ENCODE measurements at places on chromosomes 2 and 18. TPM values are rescaled to one million over a fixed set of nuclear protein-coding genes. Genes with fewer than 3 reads are reported as not detected.

- DNase-seq, result no peak
These were observed 54.5 kb downstream of the COL6A3 start for GRCh38 chr2:237359518-237359840.

- DNase-seq, result no peak
These were observed 27.2 kb upstream of the COBLL1 start for GRCh38 chr2:164868563-164869419.

DNA sequence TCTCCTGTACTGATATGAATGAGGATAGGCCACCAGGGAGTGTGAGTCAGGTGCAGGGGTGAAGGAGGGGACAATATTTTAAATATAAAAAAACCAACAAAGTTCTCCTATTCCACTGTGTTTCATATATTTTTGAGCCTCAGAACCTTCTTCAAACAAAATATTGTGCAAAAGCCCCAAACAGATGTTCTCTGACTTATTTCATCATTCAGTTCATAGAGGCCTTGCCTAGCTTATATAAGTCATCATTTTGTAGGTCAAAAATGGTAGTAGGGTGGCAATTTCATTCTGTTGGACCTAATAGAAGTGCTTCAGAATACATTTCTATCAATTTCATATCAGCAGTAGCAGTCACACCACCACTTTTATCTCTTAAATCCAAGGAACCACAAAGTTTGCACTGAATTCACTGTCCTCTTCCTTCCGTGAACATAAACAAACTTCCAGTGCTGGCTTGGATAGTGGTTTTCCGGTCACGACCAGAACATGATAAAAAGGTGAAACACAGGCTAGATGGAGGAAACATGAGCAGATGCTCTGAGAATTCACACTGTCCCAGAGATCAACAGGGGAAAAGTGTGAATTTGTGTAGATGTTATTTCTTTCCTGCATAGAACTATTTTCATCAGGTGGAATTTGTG is 99.1 kb downstream of the EN1 start:
- no peak for DNase-seq

DNA sequence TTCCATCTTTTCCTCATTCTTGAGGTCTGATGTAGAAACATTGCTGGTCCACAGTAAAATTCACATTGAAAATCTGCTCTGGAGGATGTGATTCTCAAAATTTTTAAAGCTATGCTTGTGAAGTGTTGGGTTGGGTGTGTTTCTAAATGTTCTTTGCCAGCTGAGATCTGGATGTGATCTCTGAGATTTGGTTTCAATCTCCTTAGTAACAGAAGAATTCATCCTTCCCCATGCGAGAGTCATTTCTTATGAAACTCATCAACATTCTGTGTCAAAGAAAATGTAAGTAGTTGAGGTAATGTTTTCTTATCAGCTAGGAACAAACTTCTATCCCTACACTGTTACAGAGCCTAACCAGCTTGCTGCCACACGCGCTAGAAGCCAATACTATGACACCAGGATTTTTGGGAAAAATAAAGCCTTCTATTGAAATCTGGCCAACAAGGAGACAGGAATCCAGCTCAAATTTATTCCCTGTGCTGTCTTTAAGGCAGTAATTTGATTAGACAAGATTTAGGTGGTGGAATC is 134.9 kb downstream of the PTH2R start:
- DNase-seq, result no peak

DNA sequence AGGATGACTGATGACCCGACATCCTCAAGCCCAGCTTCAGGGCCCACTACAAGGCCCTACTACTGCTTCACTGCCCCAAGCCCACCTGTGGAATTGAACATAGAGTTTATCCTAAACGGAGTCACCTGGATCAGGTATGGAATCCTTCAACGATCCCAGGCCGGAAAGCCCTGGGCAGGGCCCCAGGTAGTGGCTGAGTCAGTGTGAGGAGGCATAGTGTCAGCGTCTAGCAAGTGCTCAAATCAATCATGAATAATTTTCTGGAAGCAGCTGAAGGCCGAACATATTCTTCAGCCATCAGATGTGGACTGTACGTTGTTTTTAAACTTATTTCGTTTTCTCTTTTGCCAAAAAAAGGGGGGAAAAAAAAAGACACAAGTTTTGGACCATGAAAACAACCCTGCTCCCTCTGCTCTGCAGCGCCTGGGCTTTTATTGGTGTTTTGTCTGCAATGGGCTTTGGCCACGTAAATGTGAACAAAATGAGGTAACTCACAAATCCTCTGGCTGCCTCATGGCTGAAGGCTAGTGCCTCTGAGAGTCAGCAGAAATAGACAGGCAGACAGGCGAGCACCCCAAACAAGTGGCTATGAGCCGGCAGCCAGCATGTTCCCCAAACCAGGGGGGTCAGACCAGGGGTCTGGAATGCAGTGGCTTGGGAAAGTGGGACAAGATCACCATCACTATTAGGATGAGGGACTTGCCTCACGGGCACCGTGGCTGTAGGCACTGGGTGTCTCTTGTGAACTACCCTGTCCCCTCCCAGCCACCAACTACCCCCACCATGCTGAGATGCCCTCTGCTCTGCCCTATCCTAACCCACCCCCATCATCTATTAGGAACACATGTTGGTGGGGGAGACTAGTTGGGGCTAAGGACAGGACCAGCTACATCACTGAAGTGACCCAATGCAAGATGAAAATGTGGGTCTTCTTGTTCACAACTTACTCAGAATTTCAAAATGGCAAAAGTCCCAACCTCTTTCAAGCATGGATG is 51.4 kb downstream of the TTC32 start:
- no peak for DNase-seq

DNA sequence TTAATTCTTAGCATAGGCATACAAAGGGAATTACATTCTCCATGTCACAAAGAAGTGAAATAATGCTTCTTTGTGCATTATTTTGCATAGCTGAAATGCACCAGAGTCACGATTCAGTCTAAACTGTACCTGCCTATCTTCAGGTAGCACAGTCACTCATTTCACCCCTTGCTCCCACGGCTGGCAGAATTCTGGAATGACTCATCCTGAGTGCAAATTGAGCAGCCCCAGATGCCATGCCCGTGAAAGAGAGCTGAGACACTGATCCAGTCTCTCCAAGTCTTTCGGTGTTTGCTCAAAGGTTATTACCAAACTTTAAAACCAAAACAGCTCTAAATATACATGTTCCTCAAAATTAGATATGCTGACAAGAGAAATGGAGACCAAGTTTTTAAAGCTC is 168.3 kb upstream of the POU3F3 start:
- DNase-seq, result no peak

GRCh38 chr2:7052404-7052803 is 135.2 kb downstream of the RNF144A start:
- DNase-seq, result no peak

GRCh38 chr2:96342085-96342484 is 6.5 kb downstream of the NCAPH start:
- no peak for DNase-seq

NTSR2 gene
- not detected for polyA plus RNA-seq

DNA sequence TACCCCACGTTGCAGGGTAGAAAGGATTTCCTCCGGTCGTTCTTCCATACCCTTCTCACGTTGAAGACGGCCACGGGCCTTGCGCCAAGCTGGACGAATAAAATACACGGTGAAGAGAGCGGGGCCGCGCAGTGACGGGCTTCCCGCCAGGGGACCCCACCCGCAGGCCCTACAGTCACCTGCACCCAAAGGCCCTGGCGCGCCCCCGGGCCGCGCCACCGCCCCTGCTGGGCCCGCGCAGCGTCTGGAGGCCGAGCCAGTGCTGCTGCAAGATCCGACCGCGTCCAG is 199 bp downstream of the FBXO15 start:
- no peak for DNase-seq

ANXA4 gene
- polyA plus RNA-seq, result 93.2 TPM

- DNase-seq, result no peak
These were observed 39.1 kb upstream of the NABP1 start for GRCh38 chr2:191638802-191639172.

GRCh38 chr2:217943446-217944321 is 59.1 kb downstream of the TNS1 start:
- peak; percentile 96 for DNase-seq

- no peak for DNase-seq
These were observed 281.8 kb downstream of the CLIP4 start for GRCh38 chr2:29397039-29397438.

DNA sequence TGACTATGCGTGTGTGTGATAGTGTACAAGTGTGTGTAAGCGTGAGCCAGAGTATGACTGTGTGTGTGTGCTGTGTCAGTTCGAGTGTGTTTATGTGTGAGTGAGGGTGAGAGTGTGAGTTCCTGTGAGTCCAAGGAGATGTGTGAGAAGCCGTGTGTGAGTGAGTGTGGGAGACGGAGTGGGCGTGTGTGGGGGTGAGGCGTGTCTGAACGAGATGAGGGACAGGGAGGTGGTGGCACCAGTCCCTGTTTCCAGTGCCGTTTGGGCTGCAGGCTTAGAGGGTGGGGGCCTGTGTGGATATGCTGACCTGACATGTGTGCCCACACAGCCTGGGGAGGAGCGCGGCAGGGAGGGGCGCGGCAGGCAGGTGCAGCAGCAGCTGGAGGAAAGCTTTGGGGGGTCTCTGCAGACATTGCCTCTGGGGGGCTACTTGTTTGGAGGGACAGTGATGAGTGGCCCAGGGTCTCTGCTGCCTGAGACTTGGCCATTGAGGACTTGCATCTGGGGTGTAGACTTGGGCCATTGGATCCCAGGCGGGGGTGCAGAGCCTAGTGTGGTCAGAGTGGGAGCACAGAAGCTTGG is 41.6 kb downstream of the GLI2 start:
- DNase-seq, result no peak

- DNase-seq, result no peak
These were observed 30.9 kb upstream of the EFEMP1 start for GRCh38 chr2:55954306-55955035.

- DNase-seq, result no peak
These were observed 73.8 kb downstream of the TRABD2A start for GRCh38 chr2:84807063-84807485.

DNA sequence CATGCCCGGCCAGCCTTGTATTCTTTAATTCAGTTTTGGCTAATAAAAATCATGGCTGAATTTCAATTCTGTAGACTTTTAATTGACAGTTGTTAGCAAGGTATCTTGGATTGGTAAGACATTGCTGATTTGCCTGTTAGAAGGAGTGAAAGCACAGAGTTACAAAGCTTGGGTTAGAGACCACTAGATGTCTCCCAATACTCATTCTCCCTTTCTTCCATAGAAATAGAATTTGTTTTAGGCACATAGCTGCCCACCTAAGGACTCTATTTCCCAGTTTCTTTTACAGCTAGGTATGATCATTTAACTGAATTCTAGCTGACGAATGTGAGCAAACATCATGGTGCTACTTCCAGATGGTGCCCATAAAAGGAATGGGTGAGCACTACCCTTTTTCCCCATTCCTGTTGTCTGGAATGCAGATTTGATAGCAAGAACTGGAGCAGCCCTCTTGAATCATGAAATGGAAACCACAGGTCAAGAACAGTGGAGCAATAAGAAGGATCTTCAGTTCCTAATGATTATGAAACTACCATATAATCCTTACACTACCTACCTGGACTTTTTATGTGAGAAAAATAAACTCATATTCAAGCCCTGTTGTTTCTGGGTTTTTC is 17.5 kb downstream of the PECR start:
- DNase-seq, result no peak

IL37 gene
- not detected for polyA plus RNA-seq

DNA sequence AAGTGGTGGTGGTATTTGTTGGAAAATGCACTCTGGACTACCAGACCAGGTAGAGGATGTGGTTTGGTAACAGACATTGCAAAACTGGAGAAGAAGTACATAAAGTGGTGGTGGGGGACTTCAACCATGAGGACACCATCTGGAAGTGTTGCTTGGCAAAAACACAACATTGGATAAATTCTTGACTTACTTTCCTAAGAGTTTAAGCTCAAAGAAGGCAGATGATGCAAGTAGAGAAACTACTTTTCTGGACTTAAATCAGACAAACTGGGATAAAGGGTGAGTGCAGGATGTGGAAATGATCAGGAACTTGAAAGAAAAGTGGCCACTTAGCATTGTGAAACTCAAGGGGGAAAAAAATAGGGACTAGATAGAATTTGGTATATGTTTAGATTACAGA is 487.4 kb downstream of the ZEB2 start:
- DNase-seq, result no peak

IKZF2 gene
- 1.4 TPM for polyA plus RNA-seq

CPO gene
- not detected for polyA plus RNA-seq

ANO7 gene
- polyA plus RNA-seq, result 0.81 TPM

CKAP2L gene
- 2.9 TPM for polyA plus RNA-seq

FAM110C gene
- not detected for polyA plus RNA-seq
